ENCODE measurements at places on chromosomes 6 and 20.

DNA sequence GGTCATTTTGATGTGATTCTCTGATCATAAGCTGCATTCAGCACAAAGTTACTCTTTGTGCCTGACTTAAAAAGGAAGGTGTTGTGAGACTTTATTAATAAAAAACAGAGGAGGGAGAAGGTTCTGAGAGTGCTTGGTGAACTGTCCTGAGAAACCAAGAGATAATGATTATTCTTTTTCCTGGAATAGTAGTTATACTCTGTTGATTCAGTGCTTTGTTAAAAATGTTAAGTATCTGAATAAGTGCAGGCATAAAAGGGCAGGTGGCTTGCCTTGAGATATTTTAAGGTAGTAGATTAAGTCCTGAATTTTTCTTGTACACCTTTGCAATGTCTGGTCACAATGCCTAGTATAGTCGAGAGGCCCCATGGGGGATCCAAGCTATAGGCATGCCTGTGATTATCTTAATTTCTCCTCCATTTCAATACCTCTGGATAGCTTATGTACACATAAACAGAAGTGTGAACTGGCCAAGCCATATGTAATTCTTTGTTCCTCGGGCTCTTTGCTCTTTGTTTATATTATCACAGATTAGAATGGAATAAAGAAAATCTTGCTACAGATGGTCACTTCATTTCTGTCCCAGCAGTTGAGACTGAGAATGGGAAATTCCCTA, 50.0 kb downstream of the SOBP start:
- DNase-seq = no peak

DNA sequence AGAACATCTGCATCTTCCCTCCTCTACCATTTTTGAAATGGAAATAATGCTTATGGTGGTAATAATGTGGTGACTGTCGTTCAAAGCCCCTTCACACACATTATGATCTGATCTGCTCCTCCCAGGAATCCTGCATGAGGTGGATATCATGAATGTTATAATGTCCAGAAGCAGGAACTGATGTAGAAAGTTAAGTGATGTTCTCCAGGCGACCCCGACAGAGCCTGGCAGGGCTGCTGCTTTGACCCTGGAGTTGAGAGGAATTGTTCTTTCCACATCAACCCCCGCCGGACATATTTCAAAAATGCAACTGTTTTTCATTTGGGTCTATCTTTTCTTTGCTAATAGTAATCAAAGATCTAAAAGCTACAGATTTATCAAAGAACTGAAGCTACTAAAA, 131.6 kb downstream of the GMPR start:
- no peak for DNase-seq

DNA sequence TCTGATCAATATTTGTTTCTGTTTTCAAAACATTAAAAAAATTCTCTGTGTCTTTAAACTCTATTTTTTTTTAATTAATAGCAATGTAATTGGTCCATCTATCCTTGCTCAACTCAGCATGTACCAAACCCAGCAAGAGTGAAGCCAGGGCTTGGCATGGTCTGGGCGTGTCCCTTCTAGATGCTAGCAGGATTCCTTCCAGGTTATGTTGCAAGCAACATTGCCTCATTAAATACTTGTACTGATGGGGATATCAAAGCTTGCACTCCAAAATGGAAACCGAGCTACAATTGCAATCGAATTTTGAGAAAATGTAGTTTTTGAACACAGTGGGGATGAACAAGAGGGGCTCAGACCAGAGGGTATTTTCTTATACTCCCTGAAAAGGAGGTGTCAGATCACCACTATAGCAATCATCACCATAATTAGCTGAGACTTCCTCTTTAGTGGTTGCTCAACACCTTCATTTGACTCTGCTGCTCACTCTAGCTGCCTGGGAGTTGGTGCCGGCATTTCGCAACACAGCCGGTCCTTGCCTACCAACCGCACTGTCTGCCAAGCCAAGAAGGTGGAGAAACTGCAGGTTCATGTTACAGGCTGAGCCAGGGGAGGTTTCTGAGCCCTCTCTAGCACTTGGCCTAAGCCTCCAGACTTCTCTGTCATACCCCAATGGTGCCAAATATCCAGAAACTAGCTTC, 67.8 kb upstream of the RALGAPA2 start:
- peak; percentile 69 for DNase-seq

DNA sequence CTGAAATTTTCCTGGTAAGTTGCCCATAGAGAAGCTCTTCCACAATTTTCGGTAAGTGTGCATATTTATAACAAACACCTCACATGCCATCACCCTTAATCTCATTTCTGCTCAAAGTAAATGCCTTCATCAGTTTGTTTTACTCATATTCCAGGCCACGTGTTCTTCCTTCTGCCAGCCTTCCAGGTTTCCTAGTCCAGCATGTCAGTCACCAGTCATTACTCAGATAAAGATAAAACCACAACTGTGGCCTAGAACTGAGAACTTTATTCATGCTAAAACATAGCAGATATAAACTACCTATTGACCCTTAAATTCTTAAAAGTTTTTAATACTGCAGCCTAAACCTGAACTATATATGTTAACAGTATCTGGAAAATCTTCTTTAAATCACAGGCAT, 149.5 kb upstream of the SLC22A16 start:
- DNase-seq = no peak

- DNase-seq = no peak
These were observed 5.8 kb downstream of the BTN3A3 start for GRCh38 chr6:26445934-26446667.

DNA sequence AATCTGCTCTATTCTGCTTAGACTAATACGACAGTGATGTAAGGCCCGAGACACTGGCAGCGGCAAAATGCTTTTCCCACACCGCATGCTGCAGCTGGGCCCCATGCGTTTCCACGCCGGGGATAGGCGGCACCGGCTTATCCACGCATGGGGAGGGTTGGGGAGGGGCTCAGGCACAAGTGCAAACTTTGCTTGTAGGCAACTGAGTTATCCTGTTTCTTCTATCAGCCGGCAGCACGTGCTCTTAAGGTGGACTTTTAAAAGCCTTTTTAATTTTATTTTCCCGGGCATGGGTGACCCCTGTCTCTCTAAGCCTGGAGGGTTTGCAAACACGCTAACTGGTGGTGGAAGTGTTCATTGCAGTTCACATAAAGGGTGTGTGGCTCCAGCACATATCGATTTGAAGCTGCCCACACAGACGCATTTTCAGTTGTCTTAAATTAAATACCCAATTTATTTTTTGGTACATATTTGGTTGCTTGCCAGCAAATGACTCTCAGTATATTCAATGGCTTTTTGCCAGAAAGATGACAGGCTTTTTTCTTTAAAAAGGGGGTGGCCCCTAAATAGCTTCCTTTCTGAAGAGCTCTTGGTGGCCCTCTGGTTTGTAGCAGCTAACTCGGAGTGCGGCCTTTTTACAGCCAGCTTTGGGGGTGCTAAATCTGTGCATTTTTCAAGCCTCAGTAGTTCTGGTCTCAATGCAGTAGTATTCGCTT, 561.8 kb upstream of the AGPAT4 start:
- DNase-seq = no peak

DNA sequence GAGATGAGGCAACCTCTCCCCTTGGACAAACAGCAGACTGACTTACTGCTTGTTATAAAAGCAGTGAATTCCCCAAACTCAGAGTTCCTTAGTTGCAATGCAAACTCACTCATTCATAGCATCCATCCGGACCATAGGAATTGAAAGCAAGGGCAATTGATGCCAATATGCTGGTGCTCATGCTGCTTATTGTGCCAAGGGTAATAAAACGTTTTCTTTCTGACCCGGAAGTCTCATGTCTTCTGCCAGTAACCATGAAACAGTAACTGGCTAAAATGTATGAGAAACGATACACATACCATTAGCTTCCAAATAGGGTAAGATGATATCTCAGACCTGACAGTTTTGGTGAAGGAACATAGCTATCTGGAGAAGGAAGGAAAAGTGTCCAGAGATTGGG, 18.1 kb downstream of the PRKN start:
- no peak for DNase-seq

- DNase-seq = peak; percentile 82
These were observed 67.2 kb upstream of the RNF24 start for GRCh38 chr20:4082406-4083097.

- no peak for DNase-seq
These were observed 613 bp upstream of the SASH1 start for GRCh38 chr6:148342100-148342349.

DNA sequence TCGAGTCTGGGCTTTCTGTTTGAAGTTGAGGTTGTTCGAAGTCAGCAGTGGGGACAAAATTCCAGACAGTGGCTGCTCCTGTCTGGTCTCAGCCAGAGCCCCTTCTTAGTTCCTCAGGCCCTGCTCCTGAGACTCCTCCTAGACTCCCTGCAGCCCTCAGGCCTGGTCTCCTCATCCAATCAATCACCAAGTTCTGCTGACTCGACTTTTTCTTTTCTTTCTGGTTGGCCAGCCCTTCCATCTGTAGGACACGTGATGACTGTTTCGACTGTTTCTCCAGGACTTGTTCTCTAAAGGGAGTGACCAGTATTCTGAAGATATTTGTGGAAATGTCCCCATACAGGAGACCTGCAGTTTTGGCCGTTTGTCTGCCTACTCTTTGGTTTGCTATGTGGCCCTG, 19.5 kb downstream of the PPP1R3G start:
- DNase-seq = no peak

GRCh38 chr20:1537731-1538058, 19.8 kb downstream of the SIRPD start:
- DNase-seq = peak; percentile 84

DNA sequence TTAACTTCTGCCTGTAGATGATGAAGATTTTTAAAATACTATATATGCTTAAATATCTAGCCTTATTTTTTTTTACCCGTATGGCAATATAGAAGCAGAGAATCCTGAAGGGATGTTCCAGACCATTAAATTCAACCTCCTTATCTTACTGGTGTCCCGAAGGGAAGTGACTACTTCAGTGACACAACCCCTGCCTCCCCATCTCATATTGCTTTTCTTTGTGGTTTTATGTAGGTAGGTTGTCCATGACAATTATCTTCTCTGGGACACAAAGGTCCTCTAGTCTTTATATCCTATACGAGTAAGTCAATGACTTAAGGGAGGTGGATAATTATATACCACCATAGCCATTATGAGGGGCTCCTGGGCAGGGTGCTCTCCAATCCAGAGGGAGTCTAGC, 57.4 kb upstream of the EMILIN3 start:
- DNase-seq = no peak

GRCh38 chr6:135145063-135145800, 35.9 kb upstream of the MYB start:
- peak; percentile 9 for DNase-seq

- DNase-seq = no peak
These were observed 26.7 kb downstream of the SERPINB9 start for GRCh38 chr6:2876210-2877056.

DNA sequence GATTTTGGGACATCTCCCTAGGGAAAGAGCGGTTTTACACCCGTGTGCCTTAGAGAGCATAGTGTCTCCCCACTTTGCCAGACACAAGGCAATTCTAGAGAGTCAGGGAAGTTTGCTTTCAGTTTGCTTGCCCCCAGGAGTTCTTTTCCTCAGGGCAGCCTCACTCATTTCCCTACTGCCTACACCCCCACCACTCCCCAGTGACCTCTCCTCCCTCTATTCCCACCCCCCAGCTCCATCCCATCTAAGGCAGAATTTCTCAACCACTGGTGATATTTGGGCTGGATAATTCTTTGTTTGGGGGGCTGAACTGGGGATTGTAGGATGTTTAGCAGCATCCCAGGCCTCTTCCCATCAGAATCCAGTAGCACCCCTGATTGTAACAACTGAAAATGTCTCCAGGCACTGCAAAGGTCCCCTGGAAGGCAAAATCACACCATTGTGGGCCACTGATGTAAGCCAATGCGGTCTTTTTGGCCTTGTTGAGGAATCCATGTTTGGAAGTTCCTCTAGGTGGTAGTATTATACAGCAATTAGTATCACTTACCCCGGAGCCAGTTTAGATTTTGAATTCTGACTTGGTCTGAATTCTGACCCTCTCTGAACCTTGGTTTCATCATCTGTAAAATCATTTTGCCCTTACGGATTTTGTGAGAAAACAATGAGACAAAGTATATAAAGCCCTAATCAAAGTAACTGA, 1.3 kb downstream of the EPPIN start:
- no peak for DNase-seq

GRCh38 chr6:7126754-7127153, 19.0 kb downstream of the RREB1 start:
- DNase-seq = peak; percentile 35

DNA sequence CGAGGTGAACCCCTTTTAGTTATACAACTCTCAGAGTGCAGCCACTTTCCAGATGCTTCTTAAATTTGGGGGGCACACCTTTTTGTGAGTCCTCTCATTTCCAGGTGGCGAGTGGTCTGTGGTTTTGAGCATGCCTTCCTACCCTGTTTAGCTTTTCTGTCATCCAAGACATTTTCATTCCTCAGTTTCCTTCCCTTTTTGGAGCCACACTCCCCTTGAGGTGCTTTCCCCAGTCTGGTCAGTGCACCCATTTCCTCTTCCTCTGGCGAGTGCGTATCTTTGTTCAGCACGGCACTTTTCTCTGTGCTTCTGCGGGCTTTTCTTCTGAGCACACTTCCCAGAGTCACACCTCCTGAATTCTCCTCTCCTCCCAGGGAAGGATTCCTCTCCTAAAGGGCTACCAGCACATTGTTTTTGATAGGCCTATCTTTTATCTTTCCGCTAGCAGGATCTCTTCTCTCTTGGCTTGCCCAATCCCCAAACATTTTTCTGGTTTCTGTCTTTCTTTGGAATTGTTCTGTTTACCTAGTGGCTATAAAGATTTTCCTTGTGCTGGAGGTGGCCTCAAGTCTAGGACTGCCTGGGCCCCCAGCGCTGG, 1.4 kb downstream of the PHF20 start:
- DNase-seq = peak; percentile 45

DNA sequence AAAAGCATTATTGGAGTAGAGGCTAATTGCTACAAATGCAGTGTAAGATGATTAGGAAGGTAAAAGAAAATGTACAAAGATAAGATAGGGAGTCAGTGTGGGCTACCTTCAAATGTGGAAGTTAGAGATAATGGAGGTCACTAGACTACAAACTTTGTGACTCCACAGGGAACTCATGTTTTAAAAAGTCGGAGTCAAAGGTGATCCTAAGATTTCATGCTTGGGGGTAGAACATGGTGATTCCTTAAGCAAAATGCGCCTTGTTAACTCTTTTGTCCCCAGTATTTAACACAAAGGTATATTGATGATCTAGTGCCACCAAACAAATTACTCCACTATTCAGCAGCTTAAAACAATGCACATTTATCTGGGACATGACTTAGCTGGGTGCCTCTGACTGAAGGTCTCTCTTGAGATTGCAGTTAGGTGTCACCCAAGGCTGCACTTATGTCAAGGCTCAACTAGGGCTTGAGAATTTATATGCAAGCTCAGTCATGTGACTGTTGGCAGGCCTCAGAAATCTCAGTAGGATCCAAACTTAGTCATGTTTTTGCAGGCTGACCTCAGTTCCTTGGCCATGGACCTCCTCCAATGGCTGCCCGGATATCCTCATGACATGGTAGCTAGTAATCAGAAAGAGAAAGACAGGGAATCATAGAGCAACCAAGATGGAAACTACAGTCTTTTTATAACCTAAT, 11.4 kb upstream of the SNX9 start:
- DNase-seq = no peak

DNA sequence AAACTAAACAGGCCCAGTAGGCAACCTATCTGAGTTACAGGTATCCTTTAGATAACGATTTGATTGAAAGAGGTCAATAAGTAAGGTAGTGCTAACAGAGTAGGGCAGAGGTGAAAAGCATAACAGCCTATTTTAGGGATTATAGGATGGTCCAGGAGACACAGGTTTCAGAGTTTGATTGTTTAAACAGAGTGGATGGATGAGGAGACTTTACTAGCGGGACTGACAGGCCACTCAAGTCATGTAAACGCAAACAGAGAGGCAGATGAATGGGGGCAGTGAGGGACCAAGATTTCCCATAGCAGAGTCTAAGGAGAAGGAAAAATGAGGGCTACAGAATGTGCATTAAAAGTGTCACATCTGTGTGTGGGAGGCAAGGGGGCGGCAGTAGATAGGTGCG, 4.8 kb downstream of the NEDD9 start:
- DNase-seq = no peak
